KG1 (cell line): ENCODE measurements at places on chromosomes 6 and 20.
A peak's percentile ranks its signal among the peaks of the same experiment; 100 is the strongest.

GRCh38 chr20:9628589-9628988 is 114.2 kb downstream of the LAMP5 start:
- DNase-seq = no peak

DNA sequence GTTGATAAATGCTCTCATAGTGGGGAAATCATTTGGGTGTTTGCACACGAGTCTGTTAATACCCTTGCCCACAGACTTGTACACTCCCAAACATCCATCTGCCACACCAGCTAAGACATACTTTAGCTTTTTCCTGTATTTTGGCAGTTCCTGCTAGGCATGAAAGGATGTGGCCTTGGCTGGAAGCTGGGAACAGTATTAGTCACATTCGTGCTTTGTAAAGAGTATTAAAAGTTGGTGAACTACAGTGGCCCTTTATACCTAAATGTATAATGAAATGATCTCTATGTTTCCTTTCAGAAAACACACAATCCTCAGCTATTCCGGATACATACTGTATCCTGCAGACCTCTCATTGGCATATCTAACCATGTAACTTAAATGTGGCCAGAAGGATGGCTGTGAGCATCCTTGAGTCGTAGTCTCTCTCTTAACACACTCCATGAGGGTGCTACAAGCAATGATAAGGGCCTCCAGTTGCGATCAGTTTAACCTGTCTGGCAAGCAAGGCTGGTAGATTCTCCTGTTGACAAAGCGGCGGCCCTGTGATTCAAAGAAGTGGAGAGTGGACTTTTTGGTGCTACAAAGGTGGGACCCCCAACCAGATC is 1.5 kb downstream of the LEMD2 start:
- no peak for DNase-seq

GRCh38 chr6:5338177-5338960 is 77.1 kb downstream of the FARS2 start:
- no peak for DNase-seq

- no peak for DNase-seq
Measured at GRCh38 chr6:5162355-5162754, 77.2 kb downstream of the PPP1R3G start.

GRCh38 chr6:111472933-111473435 is 10.0 kb downstream of the REV3L start:
- DNase-seq = no peak

DNA sequence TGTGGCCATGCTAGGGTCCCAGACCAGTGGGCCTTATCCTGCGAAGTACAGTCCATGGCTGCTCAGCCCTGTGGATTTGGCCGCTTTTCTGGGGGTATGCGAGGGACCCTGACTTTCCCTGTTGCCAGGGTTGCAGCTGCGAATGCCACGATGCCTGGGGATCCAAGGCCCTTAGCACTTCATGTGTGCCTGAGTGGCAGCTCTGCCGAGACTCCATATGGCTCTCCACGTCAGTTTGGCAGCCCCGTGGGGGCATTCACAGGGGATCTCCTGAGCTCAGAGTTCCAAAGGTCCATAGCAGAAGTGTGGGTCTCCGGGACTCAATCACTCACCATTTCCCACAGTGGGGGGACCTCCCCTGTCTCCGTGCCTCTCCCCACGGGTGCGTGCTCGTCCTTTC is 319.5 kb downstream of the DOK5 start:
- DNase-seq = no peak

DNA sequence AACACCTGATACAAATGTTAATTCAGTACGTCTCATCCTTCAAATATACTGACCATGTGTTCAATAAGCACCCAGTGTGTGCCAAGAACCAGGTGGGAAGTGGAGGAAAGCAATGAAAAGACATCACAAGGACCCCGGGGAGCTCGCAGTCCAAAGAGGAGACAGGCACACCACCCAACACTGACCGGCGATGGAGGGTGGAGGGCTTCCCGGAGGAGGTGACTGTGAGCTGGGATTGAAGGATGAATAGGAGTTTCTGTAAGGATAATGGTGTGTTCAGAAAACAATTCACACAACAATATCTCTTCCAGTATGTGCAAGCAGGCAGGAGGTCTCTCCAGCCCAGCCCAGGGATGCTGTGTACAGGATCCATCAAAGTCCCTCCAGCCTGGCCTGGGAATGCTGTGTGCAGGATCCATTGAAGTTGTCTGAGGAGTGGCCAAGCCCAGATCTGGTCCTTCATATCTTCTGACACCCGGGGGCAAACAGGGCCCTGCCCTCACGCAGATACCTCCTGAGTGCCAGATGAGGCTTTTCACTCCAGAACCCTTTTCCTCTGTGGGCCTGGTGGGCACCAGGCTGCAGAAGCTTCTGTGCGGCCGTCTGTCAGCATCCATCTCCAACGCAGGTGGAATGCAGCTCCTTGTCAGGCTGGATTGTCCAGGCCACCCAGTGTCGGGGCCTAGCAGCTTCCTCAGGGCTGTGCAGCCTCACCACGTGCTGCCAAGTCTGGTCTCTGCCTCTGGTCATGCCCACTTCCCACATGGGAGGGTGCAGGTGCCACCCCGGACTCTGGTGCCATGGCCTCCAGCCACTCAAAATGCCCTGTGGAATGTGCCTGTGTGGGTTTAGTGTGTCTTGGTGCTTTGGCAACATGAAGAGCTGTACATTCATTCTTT is 36.3 kb downstream of the DLL1 start:
- no peak for DNase-seq

- peak; percentile 18 for DNase-seq
Measured at GRCh38 chr20:10022625-10023024, 12.2 kb upstream of the ANKEF1 start.

DNA sequence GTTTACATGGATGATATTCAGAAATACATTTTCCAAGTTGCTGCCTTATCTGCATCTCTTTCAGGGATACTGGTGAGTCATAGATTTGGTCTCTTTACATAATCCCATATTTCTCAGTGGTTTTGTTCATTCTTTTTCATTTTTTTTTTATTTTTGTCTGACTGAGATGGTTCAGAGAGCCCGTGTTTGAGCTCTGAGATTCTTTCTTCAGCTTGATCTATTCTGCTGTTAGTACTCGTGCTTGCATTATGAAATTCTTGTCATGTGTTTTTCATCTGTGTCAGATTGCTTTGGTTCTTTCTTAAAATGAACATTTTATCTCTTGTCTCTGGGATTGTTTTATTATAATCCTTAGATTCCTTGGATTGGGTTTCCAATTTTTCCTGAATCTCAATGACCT is 317.3 kb downstream of the DOK5 start:
- DNase-seq = no peak

- no peak for DNase-seq
Measured at GRCh38 chr6:91926827-91927226, 1340.0 kb upstream of the MAP3K7 start.

GRCh38 chr20:50333131-50333670 is 142.6 kb downstream of the CEBPB start:
- DNase-seq = no peak

GRCh38 chr20:37251825-37252477 is 9.7 kb downstream of the GHRH start:
- DNase-seq = no peak

DNA sequence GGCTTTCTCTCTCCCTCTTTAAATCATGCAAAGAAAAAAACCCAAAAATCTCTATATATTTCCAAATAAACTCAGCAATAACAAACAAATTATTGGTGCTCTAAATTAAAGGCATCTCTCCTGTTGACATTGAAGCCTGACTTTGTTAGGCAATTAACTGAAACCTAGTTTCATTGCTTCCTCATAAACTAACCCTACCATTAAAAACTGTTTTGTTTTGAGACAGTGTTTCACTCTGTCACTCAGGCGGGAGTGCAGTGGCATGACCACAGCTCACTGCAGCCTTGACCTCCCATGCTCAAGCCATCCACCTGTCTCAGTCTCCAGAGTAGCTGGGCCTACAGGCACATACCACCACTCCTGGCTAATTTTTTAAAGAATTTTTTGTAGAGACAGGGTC is 34.9 kb downstream of the PIGU start:
- DNase-seq = no peak

DNA sequence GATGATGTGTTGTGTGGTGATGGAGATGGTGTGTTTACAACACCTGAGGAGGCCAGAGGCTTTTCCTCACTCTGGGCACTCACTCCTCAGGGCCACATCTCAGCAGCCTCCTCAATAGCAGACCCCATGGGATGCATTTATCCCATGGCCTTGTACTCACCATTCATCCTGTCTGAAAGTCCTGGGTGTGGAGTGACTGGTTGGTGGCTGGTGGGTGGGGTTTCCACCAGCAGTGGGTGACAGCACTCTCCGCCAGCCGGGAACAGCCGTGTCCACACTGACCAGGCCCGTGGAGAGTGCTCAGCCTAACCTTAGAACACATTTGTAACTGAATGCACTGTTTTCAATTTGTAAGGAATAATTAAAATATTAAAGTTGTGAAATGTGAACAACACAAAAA is 163.4 kb upstream of the AFDN start:
- DNase-seq = no peak

DNA sequence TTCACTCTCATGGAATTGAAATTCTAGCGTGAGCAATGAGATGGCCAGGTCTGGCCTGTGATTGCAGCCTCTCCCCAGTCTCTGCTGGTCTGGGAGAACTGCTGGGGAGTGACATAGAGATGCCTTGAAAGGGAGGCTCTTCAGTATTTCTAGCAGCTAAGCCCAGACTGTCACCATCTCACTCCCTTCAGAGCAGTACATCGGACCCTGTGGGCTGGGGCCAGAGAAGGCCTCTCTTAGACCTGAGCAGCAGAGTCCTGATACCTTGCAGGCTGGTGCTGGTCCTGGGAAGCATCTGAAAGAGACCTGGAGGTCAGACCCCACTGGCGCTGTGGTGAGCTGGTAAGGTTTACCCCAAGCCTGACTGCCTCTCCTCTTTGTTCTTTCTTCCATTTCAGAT is 87.4 kb downstream of the TCP11 start:
- DNase-seq = no peak

DNA sequence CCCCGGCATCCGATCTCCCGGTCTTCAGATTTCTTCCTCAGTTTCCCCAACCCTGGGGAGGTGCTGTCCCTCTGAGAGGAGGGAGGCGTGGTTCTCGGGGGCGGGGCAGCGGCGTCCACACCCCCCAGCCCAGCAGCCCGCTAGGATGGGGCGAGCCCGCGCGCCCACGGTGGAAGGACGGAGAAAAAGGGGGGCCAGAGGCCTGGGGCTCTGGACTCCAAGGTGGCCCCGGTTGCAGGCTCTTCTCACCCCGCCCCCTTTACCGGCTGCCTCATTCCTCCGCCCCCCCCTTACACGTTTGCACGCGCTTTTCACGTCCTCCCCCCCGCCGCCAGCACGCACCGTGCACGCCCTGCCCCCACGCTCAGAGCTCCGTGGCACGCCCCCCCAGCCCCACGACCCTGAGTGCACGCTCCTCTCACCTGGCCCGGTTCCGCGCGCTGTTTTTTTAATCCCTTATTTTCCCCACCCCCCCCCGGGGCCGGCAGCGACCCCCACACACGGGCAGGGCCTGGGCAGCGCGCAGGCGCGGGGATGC is 402 bp downstream of the ZBTB12 start:
- no peak for DNase-seq

DNA sequence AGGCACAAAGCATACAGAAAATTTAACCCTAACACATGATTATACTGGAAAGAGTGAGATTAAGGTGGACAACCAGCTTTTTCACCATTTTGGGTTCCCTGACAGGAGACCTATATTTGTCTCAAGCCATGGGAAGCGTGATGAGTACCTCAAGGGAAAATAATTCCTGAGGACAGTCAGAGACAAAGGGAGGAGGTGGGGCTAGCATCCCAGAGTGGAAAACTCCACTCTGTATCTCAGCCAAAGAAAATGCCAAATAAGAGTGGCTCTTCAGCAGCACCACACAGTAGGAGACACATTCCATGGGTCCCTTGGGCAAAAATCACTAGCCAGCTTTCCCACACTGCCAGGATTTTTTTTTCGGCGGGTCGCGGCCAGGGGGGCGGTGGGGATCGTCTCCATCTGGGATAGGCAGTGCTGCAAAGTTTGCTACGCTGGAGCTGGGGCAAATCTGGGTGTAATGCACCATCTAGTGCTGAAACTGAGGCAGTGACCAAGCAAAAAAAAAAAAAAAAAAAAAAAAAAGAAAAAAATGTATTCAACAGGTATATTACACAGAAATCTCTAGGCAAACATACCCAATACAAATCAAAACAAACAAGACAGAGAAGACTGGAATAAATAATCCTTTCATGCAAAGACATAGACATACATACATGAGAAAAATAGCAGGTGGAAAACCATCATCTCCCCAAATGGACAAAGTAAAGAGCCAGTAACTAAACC is 77.3 kb upstream of the SLC35F1 start:
- DNase-seq = no peak

GRCh38 chr6:127637830-127638409 is 60.9 kb downstream of the C6orf58 start:
- no peak for DNase-seq

- no peak for DNase-seq
Measured at GRCh38 chr6:102340311-102340710, 946.8 kb downstream of the GRIK2 start.

- DNase-seq = no peak
Measured at GRCh38 chr6:47853766-47854165, 71.9 kb downstream of the OPN5 start.

- no peak for DNase-seq
Measured at GRCh38 chr20:20358801-20359200, 9.1 kb upstream of the INSM1 start.

DNA sequence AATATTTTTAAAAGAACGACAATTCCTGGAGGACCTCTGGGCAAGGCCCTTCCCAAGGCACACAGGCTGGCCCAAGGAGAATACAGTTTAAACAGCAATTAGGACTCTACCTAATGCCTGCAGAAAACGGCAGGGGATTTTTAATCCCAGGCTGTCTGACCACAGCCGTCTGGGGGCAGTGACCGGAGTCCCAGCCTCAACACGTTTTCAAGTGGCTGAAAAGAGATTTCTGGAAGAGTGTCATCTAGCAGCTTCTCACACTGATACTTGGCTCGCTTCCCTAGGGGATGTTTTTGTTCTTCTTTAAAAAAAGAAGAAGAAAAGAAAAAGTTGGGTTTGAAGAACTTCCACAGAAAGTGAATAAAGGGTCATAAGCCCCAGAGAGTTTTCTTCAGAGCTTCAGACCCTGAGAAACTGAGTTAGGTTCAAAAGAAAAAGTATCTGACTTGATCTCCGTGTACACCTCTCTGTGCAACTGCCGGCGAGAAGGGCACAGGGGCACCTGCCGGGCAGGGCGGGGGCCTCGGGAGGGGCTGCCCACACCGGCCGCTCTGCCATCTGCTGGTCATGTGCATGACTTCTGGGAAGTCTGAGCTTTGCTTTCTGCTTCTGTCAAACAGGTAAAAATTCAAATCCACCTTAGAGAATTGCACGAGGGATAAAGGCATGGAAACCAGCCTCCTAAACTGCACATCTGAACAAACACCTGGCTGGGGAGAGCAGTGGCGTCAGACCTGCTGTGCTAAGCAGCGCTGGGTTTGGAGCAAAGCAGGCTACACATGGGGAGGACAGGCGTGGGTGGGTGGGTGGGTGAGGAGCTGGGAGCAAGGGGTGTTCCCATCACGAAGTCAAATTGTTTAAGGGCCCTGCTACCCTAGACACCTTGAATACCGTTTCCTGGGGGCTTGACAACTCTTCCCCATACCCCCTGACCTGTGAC is 33.0 kb downstream of the RRBP1 start:
- DNase-seq = no peak

- DNase-seq = no peak
Measured at GRCh38 chr20:32315891-32316290, 38.4 kb downstream of the KIF3B start.

GRCh38 chr6:113476937-113477839 is 380.0 kb upstream of the MARCKS start:
- no peak for DNase-seq
